HFF-Myc (cell line): ENCODE measurements at places on chromosomes 2 and 18.

DNA sequence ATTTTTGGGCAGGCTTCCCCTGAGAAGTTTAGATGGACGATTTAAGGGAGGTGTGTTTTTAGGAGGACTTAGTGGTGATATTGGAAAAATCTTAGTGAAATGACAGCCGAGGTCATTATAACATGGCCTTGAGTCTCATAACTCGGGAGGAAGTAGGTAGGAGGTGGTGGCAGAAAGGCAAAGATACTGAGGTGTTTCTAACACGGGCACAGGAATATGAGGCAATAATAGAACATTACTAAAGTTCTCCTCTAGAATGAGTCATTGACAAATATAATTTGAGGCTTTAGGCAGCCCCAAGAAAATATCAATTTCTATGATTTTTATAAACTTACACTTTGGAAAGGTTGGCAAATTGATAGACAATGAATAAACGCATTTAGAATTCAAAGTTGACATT, 146.1 kb upstream of the ZEB2 start:
- no peak for DNase-seq

- DNase-seq: no peak
Measured at GRCh38 chr18:24877546-24877945, 417.1 kb downstream of the HRH4 start.

GRCh38 chr2:23556929-23557328, 171.9 kb downstream of the KLHL29 start:
- DNase-seq: no peak

DNA sequence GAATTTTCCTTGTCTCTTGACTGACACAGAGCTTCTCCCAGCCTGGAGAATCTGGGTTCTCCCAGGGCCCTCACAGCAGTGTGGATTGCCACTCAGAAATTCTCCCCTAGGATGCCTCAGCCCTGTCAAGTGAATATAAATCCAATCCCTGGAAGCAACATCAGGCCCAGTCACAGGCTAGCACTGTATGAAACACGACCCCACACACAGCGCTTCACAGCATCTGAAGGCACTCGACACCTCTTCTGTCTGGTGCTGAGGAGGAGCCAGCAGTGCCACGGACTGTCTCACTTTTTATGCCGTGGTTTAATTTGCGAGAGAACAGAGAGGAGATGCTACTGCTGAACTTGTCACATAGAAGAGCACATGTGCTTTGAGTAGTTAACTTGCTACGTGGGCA, 164.5 kb downstream of the NAPG start:
- DNase-seq: no peak

DNA sequence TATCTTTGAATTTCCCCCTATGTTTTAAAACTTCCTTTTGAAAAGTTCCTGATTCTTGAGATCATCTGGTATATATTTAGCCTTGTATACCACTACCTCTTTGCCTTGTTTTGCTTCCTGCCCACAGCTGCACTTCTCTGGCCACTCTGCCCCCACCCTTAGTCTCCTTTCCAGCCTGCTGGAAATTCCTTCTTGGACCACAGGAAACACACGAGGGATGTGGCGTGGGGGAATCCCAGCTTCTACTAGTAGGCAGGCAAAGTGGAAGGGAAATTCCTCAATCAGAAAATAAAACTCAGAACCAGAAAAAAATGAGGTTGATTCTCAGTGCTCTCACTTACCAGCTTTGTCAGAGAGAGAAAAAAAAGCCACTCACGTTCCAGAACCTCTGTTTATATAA, 13.4 kb downstream of the IL18RAP start:
- DNase-seq: no peak

GRCh38 chr2:144234542-144234871, 285.4 kb downstream of the ZEB2 start:
- DNase-seq: no peak

GRCh38 chr2:162197069-162197825, 45.2 kb upstream of the GCG start:
- DNase-seq: no peak

DNA sequence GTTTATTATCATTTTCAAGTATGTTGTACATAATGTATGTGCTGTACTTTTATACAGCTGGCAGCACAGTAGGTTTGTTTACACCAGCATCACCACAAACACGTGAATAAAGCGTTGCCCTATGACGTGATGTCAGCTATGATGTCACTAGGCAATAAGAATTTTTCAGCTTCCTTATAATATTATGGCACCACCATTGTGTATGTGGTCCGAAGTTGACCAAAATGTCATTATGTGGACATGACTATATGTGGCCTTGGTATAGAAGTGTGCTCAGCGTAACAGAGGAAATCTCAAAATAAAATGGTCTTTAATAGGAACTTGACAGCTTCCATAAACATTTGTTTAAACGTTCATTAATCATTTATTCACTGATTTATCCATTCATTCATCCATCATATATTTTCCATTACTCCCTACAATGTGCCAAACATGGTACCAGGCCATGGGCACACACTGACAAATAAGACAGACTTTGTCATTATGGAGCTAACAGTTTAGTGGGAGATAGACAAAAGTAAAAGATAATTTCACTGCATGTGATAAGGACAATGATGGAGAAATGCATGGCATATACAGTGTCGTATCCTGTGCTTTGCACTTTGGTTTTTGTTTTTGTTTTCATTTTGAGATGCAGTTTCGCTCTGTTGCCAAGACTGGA, 15.0 kb upstream of the DGUOK start:
- DNase-seq: no peak

DNA sequence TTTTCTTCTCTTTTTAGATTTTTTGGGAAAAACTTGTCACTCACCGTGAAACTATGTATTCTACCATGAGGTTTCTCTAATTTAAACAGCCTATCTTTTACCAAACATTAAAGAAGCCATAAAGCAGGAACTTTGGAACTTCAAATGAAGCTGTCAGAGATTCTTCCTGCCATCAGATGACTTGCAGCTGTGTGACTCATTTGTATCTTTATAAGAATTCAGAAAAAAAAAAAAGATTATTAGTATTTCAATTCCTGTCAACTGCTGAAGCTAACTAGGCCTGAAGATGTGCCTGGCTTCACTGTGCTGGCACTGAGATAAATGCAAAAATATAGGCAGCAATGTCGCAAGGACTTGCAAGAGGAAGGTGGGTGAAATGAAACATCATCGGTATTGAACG, 1399.1 kb upstream of the PIK3C3 start:
- no peak for DNase-seq

GRCh38 chr2:226548732-226549131, 250.9 kb downstream of the IRS1 start:
- peak; percentile 6 for DNase-seq

GRCh38 chr2:31232586-31232985, 1.4 kb upstream of the EHD3 start:
- no peak for DNase-seq

DNA sequence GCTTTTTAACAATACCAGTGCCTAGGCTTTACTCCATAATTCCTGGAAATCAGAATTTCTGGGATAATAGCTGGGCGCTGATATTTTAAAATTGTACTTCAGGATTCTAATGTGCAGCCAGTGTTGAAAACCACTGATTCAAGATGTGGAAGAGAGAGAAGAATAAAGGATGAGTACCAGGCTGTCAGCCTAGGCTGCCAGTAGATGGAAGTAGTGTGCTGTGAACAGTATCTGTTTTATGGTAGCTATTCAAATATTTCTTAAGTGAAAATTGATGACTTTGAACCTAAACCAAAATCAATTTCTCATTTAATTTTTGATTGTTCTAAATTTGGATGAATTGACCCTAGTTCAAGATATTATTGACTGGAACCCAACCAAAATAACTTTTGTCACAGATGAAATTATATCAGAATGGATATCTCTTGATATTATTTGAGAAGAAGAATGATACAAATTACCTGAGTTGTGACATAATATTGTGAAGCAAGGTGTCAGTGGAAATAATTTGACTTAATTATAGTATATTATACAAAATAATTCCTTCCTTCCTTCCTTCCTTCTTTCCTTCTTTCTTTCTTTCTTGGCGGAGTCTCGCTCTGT, 88.0 kb downstream of the COMMD1 start:
- peak; percentile 6 for DNase-seq

GRCh38 chr2:174153757-174154680, 94.3 kb downstream of the OLA1 start:
- DNase-seq: peak; percentile 57

DNA sequence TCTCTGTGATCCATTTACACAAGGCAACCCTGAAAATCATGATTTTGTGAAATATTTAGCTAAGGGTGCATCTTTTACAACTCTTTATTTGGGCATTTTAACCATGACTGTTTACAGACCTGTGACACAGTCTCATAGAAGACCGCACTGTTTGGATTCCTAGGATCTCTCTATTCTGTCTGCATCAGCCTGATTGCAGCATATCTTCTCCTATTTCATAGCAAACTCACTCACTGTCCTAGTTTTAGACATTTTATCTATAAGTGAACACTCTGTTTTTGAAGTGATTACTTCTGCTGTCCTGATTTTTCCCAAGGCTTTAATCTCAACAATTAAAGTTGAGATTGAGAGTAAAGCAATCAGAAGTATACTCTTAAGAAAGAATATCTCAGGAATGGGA, 56.2 kb downstream of the CAVIN2 start:
- DNase-seq: no peak

GRCh38 chr18:420661-421246, 79.7 kb downstream of the COLEC12 start:
- DNase-seq: no peak

DNA sequence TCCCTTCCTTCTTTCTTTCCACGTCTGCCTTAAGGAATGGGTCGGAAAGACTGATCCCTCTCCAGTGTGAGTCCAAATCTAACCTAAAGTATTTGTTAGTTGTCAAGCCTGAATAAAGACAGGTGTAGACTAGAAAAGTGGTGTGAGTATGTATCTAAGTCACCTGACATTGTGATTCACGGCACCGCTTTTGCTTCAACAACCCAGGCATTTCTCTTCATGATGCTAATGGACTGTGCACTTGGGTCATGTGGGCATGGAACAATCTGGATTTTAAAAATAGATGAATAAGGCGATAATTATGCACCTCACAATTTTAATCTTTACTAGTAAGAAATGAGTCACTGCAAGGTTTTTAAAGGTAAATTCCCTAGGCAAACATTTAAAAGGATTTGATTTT, 107.5 kb downstream of the LIPG start:
- no peak for DNase-seq

DNA sequence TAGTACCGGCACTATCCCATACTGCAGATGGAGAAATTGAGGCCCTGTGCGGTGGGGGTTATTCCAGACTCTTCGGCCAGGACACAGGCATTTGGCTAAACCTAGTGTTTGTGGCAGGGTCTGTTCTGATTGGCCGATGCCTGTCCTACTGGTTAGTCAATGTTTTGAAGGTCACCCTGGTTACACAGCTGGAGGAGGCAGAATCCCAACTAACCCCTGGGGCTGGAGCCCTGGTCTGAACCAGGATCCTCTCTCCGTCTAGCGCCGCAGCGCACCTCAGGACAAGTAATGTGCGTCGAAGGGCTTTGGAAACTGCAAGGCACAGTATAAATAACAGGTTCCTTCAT, 19.4 kb downstream of the TEX44 start:
- DNase-seq: no peak

- DNase-seq: no peak
Measured at GRCh38 chr2:231259104-231259503, 60.7 kb downstream of the ARMC9 start.

DNA sequence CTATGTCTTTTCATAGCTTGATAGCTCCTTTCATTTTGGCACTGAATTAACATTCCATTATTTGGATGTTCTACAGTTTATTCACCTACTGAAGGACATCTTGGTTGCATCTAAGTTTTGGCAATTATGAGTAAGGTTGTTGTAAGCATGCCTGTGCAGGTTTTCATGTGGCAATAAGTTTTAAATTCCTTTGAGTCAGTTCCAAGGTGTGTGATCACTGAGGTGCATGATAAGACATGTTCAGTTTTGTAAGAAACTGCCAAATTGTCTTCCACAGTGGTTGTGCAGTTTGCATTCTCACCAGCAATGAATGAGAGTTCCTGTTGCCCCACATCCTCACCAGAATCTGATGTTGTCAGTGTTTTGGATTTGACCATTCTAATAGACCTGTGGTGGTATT, 24.2 kb downstream of the XDH start:
- DNase-seq: no peak

DNA sequence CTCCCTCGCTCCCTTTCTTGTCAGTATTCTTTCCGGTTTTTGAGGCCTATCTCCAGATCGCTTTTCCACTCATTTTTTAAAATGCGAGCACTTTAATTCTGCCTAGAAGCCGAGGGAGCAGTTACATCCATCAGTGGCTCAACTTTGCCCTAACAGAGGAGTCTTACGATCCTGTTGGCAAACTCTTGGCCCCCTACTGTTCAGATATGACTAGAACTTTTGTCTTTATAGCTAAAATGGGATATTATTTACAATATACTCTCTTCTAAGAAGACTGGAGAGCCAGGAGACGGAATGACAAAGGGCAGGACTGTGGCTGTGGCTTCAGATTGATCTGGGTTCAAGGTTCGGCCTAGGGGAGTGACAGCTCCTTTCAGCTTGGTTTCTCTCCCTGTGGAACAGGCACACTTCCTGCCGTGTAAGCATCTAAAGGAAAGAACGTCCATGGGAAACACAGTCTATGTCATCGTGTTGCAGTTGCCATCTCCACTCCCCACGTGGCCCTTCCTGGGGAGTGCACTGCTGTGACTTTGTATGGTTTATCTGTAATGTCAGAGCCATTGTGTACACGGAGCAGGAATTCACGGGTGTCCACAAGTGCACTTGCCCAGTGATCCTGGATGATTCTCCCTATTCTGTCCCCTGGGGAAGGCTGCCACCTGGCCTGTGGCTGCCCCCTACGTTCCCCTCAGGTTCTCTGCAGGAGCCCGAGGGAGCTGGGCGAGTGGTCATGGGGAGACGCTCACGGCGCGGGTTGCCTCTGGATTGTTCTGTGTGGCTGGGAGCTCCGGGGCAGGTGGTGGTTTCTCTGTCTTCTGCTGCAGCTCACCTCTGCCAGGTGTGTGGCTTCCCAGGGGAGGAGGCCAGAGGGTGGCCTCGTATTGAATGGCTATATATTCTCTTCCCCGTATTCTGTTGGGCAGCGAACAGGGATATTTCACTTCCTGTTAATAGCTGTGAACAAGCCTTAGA, 222.0 kb downstream of the LDLRAD4 start:
- DNase-seq: no peak

- no peak for DNase-seq
Measured at GRCh38 chr2:60837123-60837522, 44.3 kb upstream of the REL start.

- no peak for DNase-seq
Measured at GRCh38 chr18:13290856-13291271, 72.3 kb downstream of the LDLRAD4 start.

DNA sequence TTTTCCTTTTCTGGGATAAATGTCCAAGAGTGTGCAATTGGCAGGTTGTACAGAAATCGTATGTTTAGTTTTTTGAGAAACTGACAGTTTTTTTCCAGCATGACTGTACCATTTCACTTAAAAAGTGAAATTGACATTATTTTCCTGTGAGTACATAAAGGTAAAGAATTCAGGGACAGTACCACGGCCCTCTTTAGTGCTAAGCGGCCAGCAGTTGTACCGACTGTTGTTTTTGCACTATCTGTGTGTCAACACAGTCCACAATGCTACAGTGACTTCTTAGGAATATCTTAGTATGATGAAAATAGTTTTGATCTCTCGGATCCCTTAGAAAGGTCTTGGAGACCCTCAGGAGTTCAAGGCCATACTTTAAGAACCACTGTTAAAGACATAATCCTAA, 2.6 kb downstream of the LIMS1 start:
- DNase-seq: no peak
